Right cardiac atrium (tissue), 5 donors: ENCODE measurements at places on chromosomes 6 and 20. TPM values are rescaled to one million over a fixed set of nuclear protein-coding genes. Genes with fewer than 3 reads are reported as not detected.

GRCh38 chr20:9311132-9311531, 203.3 kb upstream of the LAMP5 start:
- no peak for DNase-seq

DNA sequence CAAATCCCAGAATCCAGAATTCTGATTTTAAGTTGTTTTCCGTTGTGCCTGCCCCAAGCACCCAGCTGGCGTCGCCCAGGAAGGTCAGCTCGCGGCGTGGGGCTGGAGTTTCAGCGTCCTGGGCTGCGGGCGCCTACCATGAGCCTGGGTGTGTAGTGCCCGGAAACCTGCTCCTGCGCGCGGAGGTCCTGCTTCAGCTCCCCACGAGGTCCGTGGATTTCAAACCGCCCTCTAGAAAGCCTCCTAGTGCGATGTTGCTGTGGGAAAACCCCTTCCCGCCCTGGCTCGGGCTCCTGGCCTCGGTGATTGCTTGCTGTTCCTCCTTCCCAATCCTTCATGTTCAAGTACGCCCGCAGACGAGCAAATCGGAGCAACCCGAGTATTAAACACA, 51.3 kb upstream of the NRN1 start:
- DNase-seq = peak; percentile 43

RIN2 gene
- 47.8 TPM for total RNA-seq

TREM1 gene
- 1.5 TPM for total RNA-seq

GRCh38 chr6:133184798-133185372, 56.3 kb upstream of the EYA4 start:
- DNase-seq = no peak

HLA-DRB5 gene
- 56.6 TPM for total RNA-seq

GRCh38 chr6:47721189-47721588, 22.8 kb downstream of the ADGRF4 start:
- DNase-seq = no peak

DNA sequence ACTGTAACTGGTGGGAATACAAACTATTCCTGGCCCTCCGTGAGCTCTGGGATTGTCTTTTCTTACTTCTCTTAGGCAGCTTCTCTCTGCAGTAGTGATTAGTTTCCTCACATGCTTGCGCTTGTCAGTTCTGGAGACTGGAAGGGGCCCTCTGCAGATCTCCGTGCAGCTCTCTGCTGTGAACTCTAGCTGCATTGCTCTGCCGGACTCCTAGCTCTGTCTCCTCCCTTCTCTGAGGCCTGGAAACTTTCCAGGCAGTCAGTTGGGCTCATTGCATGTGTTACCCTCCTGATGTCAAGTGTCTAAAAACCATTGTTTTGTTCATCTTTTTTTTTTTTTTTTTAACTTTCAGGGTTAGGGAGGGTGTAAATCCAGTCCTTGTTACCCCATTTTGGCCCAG, 102.3 kb downstream of the CTNNBL1 start:
- no peak for DNase-seq

- DNase-seq = no peak
Observed at GRCh38 chr6:104421650-104422049, 438.1 kb downstream of the HACE1 start.

DNA sequence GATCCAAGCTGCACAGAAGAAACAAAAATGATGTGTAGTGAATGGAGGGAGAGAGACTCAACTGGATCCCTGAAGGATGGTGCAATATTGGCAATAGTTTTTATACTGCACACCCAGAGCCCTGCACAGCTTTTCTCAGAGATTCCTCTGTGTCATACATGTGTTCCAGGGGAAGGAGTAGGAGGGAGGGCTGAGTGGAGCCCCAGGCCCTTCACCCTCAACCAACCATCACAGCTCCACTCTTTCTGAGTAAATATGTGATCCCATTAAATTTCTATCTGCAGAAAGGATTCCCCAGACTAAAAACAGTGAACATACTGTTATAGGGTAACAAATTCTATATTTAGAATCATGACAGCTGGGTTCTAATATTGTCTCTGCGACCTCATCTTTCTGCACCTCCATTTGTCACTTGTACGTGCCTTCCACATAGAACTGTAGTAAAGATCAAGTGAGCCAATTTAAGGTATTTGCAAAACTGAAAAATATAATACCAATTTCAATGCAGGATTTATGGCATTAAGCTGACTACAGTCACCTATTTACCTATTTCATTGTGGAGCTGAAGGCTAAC, 421.4 kb upstream of the NRSN1 start:
- no peak for DNase-seq

GRCh38 chr20:10474606-10475184, 39.6 kb downstream of the SLX4IP start:
- DNase-seq = peak; percentile 66

CST5 gene
- not detected for total RNA-seq

- DNase-seq = no peak
Observed at GRCh38 chr20:21618759-21619416, 86.6 kb upstream of the PAX1 start.

SNX9 gene
- 36.2 TPM for total RNA-seq

TP53INP2 gene
- total RNA-seq = 95.7 TPM

PRSS16 gene
- 0.26 TPM for total RNA-seq

DNA sequence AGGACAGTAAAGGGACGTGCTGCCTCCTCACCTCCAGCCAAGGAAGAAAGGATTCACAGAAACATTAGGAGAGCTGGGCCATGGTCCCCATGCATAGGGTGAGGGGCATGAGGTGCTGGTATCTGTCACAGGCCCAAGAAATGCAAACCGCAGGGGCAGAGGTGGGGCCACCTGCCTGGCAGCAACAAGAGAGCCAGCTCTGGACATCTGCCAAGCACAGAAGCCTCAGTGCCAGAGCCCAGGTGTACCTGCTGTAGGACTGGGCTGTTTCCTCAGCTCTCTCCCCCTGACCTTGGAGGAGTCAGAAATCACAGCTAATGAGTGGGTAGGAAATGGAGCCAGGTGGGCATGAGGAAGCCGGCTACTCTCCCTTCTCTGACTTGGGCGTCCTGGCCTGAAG, 45.3 kb downstream of the SLC2A12 start:
- DNase-seq = no peak

GRCh38 chr6:132194529-132194928, 206.7 kb downstream of the MOXD1 start:
- no peak for DNase-seq

SNX21 gene
- 30.7 TPM for total RNA-seq

DNA sequence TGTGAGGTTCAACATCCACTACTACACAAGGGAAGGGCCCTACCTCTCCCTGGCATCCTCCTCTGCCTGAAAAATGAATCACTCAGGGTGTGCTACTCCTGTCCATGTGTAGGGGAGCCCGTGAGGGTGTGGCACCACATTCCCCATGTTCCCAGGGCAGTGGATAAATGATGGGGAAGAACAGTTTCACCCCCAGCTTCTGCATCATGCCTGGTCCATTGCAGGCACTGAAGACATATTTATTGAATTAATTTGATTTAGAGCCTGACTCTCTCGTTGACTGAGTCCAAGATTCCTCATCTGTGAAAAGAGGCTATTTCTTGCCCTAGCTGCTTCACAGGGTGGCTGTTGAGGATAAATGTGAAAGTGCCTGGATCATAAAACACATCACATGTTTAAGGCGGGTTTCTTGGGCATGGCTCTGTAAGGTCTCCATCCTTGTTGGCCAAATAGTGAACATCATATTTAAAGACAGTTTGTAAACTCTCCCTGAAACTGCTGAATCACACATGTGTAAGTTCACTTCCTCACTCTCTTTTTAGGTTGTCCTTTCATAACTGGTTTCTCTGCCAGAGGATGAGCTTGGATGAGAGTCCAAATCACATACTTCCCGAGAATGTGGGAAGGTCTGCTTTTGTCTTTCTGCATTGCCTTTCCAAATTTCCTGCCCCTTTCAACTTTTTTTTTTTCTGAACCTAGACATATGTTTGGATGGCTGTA, 79.7 kb upstream of the FYN start:
- no peak for DNase-seq
